ENCODE measurements at places on chromosomes 3 and 15.

GRCh38 chr3:174620855-174621472 lies 238.2 kb upstream of the NAALADL2 start:
- no peak for DNase-seq

DNA sequence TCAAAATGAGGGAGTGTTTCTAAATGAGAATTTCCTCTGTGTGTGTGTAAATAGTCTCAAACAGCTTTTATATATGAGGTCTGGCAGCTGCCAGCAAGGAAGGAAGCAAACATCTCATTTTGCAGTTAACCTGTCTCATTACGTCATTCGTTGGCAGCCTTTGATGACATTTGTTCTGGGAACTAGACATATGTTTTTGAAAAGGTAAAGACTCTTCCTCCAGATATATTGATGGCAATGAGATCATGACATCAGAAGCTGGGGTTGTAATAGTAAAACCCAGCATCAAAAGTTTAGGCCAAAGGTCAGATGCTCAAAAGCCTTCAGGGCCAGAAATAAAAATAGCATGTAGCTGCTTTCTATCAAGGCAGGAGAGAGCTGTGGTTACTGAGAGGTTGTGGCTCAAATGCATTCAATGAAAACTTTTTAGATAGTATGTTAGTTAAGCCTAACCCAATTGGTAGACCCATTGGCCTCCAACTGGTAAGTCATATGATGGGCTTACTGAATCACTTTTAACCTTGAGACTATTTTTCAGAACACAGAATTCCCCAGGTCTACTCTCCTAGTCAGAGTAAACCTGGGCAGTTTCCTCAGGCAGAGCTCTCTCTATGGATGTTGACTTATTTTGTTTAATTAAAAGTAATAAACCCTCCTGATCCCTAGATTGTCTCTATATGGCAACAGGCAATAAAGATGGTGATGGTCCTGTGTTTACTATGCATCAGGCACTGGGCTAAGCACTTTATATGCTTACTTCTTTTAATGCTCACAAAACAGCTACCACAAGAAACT lies 386.5 kb upstream of the CFAP20DC start:
- no peak for DNase-seq

DNA sequence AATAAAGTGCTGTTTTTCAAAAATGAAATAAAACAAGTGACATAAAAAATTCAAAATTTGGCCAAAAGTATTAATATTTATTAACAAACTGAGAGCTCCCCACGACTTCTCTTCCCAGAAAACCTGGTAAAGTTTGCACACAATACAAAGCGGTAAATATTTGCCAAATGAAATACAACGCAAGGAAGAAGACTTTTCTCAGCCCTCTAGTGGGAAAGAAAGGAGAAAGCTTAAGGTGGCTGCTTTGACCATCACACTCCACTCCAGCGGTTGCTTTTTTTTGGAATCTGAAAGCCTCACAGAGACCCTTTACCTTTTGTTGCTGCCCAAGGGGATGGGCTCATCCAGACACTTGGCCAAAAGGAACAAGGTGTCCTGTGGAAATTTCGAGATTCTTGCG lies 1.1 kb upstream of the GK5 start:
- no peak for DNase-seq

DNA sequence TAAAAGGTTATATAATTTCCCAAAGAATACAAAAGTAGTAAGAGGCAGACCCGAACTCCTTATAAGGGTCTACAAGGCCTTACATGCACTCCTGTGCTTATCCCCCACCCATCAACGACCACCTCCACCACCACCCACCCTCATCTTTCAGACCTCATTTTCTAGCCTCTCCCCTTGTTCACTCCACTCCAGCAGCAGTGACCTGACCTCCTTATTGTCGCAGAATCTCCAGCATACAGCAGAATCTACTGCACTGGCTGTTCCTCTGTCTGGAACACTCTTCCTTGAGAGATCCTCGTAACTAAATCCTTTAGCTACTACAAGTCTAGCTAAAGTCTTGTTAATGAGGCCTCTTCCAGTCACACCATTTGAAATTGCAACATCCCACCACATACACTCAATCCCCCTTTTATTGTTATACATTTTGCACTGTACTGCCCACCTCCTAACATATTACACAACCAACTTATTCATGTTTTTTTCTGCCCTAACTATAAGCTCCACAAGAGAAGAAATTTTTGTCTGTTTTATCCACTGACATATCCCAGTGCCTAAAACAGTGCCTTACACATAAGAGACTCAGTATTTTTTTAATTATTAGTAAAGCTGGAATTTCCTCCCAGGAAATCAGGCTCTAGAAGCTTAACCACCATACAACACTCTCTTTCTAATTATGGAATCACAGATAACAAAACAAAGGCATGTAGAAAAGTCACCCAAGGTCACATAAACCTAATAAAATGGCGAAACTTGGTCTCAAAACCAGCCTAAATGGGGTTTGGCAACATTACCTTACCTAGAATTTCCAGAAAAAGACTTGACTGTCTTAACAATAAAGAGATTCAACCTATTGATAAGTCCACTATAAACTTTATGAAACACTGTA lies 40.2 kb downstream of the ZNF148 start:
- no peak for DNase-seq

- no peak for DNase-seq
These were observed 55.6 kb upstream of the ACAN start for GRCh38 chr15:88747631-88748030.

Data from GM20000 (cell line).